Tibial artery (tissue), 4 donors: ENCODE measurements at places on chromosomes 1 and 21.
A peak's percentile ranks its signal among the peaks of the same experiment; 100 is the strongest.

GRCh38 chr21:45543710-45544448 is 1.6 kb upstream of the SLC19A1 start:
- DNase-seq, result no peak

GRCh38 chr1:32681999-32682398 is 20.6 kb downstream of the SYNC start:
- DNase-seq, result no peak

DNA sequence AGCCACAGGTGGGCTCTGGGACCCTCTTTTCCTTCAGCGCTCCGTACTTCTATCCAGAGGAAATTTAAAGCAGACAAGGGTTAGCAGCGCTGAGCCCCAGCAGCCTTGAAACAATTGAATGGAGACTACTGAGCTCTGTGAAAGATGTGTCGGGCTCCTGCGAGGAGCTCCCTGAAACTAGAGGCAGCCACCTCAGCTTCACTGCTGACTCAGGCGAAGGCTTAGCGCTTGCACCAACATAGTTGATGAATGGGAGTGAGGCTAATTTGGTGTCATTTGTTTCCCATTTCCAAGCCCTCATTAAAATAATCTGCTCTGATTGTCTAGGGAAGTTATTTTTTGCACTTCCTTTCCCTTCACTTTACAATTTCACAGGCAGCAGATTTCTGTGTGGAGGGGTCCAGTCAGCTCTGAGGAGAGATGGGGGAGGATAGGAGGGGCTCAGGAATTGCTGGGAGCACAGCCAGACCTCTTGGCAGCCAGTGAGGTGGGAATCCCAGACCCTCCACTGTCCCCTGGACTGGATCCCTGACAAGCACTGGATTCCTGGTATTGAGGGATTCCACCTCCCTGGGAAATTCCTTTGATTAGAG is 398.9 kb upstream of the PLXNA2 start:
- DNase-seq, result no peak

GRCh38 chr1:204110894-204111633 is 38.1 kb downstream of the SOX13 start:
- DNase-seq, result no peak

DNA sequence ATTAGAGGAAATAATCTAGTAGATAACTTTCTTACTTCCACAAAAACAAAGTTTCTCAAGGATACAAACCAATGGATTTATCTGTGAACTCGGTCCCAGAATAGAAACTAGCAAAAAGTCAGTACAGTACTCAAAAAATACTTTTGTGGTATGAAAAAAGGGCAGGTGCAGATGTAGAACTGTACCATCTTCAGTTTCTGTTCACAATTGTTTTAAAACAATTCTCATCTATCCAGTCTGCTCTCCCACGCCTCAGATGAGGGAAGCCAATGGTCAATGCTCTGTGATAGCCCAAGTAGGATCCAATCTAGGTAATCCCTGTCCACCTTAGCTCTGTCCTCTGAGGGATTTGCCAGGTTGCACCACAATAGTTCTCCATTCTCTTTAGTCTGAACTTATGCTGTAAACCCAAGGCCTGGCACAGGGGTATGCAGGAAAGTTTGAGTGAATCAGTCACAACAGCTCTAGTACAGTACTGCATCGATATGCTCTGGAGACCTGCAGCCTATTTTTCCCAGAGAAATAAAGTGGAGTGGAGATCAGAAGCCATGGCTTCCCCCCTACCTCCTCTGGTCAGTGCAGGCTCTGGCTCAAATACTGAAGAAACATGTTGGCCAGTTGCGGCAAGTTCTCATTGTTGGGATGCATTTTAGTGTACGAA is 1.4 kb downstream of the KTI12 start:
- no peak for DNase-seq

DNA sequence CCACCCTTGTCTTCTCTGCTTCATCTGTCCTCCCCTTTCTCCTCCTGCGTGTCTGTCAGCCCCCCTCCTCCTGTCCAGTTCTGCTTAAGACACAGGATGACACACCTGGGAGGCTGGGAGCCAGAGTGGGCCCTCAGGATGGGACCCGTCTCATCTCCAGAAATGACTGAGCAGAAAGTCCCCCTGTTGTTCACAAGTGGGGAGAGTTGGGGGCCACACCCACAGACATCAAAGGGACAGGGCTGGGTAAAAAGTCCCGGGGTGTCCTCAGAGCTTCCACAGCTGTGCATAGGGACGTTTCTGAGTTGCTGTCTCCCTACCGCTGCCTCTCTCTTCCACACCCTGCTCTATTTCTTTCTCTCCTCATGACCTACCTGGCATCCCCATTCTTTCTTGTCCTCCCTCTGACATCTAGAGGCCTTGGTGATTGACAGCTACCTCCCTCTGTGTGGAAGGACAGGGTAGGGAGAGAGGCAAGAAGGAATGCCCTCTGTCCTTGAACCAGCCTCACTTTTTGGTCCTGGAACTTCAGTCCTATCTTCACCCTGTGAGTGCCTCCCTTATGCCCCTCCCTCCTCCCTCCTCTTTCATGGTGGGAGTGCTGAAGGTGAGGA is 19.5 kb upstream of the SH2D2A start:
- no peak for DNase-seq

DNA sequence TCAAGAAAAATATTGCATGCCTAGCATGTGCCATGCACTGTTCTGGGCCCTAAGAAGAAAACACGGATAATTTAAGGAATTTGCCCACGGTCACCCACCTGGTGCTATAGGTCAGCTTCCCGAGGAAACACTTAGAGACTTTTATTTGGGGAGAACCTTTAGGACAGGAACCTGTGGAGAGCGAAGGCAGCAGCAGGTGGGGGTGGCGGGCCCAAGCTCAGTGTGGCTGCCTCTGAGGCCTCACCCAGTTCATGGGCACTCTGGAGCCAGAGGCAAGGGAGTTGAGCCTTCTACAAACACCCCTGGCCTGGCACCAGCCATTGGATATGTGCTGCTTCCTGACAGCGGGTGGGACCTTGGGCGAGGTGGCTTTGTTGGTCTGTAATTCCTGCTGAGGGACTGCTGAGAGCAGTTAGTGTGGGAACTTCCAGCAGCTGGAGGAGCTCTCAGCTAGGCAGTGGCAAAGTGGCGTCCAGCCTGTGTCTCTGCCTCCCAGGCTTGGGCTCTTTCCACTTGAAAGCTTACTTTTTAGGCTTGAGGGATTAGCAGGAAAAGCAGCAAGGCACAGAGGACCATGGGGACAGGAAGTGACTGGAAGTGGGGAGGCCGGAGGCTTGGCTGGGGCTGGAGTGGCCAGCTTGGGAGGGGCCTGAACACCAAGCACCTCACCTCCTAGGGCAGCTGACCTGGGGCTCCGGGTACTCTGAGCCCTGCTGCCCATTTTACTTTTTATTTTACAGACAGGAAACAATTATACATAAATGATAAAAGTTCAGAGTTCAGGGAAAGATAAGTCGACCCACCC is 19.1 kb downstream of the MRPL37 start:
- DNase-seq, result no peak

- DNase-seq, result peak; percentile 86
Observed at GRCh38 chr1:145977486-145978470, 13.3 kb downstream of the POLR3GL start.

DNA sequence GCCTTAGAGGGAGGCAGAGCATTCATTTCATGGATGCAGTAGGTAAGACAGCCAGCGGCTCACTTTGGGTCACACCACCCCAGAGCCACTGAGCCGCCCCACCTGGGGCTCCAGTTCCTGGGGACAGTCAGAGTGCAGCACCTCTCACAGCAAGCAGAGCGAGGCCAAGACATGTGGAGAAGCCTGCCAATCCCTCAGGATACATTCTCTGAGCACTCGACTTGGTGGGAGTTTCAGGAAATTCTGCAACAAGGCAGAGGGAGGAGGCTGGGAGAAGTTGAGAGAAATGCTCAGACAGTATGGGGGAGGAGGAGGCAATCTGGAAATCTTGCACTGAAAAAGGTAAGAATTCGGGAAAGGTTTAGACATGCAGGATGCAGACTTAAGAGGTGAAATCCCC is 60.8 kb upstream of the WLS start:
- DNase-seq, result no peak

GRCh38 chr1:58094221-58094620 is 452.3 kb downstream of the OMA1 start:
- no peak for DNase-seq

DNA sequence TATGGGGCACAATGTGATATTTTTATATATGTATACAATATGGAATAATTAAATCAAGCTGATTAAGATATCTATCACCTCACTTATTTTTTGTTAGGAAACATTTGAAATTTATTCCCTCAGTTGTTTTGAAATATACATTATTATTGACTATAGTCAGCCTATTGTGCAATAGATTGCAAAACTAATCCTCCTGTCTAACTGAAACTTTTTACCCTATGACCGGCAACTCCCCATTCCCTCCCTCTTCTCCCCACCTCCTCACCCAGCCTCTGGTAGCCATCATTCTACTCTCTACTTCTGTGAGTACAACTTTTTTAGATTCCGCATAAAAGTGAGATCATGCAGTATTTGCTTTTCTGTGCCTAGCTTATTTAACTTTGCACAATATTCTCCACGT is 117.7 kb upstream of the SGIP1 start:
- DNase-seq, result no peak

GRCh38 chr1:110120960-110121561 is 8.8 kb downstream of the UBL4B start:
- DNase-seq, result no peak

- DNase-seq, result no peak
Observed at GRCh38 chr1:187621951-187622350, 793.2 kb downstream of the PLA2G4A start.

GRCh38 chr1:41381692-41382479 is 20.7 kb downstream of the FOXO6 start:
- DNase-seq, result peak; percentile 82

DNA sequence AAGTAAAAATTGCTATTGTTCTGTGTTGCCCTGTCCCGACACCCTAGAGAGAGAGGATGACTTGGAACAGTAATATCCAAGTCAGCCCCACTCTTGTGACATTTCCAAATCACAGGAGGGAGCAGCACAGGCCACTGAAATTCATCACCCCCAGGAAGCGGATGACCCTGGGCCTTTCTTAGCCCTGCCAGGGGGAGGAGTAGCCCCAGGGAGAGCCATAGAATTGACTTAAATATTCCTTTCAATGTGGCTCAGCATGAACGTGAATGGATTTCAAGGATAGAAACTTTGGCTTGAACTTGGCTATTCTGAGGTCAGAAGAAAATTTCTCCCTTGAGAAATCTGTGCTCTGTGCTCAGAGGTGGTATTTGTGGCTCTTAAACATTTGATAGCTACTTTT is 80.6 kb downstream of the CENPF start:
- no peak for DNase-seq

GRCh38 chr21:38909929-38910328 is 104.2 kb downstream of the ETS2 start:
- no peak for DNase-seq

GRCh38 chr1:115413208-115413607 is 75.2 kb upstream of the NGF start:
- DNase-seq, result no peak

- no peak for DNase-seq
Observed at GRCh38 chr21:37199057-37199924, 67.8 kb downstream of the VPS26C start.

DNA sequence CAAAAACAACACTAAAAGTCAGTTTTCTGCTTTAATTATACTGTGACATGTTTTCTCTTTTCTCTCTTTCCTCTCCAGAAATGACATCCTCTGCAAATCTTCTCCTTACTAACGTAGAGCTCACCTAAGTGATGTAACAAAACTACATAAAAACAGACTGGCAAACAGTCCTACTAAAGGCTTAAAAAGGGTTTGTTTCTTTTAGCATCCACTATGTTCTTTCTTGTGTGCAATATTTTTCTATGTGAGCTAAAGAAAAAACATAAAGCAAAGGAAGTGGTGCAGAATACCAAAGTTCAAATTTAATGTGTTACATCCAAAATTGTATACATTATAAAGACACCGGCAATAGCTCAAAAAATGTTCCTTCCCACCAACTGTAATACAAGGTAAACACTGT is 14.5 kb downstream of the USP24 start:
- no peak for DNase-seq

- no peak for DNase-seq
Observed at GRCh38 chr1:182069028-182069466, 7.5 kb upstream of the ZNF648 start.

- DNase-seq, result no peak
Observed at GRCh38 chr1:111412839-111413238, 14.7 kb downstream of the OVGP1 start.

- DNase-seq, result no peak
Observed at GRCh38 chr1:98405581-98406074, 255.9 kb upstream of the SNX7 start.

DNA sequence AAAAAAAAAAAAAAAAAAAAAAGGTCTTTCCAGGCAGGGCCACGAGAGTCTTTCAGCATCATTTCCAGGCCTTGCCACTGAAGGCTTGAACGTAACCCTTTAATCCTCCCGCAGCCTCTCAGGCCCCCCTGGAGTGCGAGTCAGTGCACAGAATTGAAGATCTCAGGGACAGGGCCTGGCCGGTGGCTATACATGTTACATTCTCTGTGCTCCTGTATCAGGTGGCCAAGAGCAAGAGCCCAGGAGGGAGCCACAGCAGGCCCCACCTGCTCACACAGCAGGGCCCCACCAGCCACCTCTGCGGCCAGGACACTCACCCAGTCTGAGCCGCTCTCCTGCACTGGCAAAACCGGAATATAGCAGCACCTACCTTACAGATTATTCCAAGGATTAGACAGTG is 34.1 kb upstream of the SLC25A33 start:
- DNase-seq, result no peak

DNA sequence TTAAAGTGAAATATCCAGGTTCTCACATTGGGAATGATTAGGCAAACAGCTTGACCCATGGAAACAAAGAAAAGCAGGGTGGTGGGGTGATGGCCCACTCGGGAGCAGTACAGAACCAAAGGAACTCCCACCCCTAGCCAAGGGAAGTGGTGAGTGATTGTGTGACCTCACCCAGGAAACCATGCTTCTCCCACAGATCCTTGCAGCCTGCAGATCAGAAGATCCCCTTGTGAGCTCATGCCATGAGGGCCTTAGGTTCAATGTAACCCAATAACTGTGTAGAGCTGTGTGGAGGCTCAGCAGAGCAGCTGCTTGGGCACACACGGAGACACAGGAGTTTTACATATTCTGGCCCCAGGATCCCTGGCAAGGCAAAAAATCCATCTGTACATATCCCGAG is 311.8 kb upstream of the DPYD start:
- DNase-seq, result no peak

DNA sequence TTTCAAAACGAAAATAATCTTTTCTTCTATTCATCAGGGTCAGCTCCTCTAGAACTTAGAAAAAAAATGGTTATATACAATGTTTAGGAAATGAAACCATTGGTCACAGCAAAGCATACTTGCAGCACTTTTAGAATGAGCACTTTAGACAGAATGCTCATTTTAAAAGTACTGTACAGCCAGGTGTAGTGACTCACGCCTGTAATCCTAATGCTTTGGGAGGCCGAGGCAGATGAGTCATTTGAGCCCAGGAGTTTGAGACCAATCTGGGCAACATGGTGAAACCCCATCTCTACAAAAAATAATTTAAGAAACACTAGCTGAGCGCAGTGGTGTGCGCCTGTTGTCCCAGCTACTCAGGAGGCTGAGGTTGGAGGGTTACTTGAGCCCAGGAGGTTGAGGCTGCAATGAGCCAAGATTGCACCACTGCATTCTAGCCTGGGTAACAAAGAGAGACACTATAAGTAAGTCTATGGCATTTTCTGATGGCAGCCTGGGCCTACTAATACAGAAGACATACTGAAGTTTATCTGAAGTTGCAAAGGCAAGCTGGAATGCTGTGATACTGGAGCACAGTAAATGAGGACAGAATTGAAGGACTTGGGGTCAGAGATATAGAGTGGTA is 48.9 kb upstream of the ZNF326 start:
- no peak for DNase-seq
